ENCODE measurements at places on chromosomes 2 and 18.

DNA sequence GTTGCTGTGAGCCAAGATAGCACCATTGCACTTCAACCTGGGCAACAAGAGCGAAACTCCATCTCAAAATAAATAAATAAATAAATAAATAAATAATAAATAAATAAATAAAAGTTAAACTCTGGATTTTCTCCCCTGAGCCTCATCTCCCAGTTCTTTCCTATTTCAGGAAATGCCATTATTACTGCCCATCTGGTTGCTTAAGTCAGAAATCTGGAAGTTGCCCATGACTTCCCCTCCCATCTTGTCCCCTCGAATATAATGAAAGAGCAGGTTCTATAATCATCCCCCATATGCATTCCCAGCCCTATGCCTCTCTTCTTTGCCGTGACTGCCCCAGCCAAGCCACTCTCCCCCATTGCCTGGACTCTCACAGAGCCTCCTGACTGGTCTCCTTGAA lies 4.2 kb upstream of the PSD4 start:
- DNase-seq, result no peak

DNA sequence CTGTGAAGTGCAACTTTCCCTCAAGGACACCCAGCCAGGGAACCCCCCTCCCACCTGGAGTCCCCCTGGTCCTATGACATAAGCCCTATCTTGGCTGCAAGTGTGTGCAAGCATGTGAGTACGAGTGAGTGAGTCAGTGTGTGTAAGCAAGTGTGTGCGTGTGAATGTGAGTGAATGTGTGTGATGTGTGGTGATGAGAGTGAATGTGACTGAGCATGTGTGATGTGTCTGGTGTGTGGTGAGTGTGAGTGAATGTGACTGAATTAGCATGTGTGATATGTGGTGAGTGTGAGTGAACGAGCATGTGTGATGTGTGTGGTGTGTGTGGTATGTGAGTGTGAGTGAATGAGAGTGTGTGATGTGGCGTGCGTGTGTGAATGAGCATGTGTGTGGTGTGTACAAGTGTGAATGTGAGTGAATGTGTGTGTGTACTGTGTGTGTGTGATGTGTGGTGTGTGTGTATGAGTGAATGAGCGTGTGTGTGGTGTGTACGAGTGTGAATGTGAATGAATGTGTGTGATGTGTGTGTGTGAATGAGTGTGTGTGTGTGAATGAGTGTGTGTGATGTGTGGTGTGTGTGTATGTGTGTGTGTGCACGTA lies 68.8 kb upstream of the SMAD7 start:
- DNase-seq, result no peak

- DNase-seq, result no peak
These were observed 2.2 kb downstream of the RNU4ATAC start for GRCh38 chr2:121532894-121533293.

GRCh38 chr2:28674713-28675068 lies 76.9 kb upstream of the PPP1CB start:
- no peak for DNase-seq

DNA sequence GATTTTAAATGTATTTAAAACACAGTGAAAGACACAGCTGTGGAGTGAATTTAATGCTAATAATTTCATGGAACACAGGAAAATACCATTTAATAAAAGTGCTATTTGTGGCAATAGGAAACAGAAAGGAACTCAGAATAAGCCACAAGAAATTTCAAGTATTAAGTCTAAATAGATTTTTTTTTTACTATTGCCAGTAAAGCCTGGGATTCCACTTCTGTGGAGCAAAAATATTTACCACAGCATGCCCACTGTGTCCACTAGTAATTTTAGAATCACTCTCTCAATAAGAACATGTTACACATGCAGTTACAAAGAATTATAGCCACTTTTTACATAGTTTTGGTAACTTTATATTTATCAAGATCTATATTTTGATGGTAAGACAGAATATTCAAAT lies 17.2 kb downstream of the KCTD18 start:
- no peak for DNase-seq

GRCh38 chr18:48553236-48553635 lies 14.4 kb downstream of the CTIF start:
- DNase-seq, result no peak

DNA sequence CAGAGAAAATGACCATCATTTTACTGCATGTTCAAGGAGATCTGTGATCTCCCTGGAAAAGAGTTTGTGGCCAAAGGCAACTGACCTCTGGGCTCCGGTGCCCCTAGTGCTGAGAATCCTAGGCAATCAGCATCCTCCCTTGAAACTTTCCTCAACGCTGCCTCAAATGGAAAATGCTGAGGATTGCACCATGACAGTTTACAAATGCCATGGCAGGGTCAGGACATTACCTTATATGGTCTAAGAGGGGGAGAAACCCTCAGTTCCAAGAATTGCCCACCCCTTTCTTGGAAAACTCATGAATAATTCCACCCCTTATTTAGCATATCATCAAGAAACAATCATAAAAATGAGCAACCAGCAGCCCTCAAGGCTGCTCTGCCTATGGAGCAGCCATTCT lies 48.3 kb downstream of the ALPK2 start:
- DNase-seq, result no peak

GRCh38 chr2:224994242-224994823 lies 47.9 kb downstream of the DOCK10 start:
- DNase-seq, result no peak

DNA sequence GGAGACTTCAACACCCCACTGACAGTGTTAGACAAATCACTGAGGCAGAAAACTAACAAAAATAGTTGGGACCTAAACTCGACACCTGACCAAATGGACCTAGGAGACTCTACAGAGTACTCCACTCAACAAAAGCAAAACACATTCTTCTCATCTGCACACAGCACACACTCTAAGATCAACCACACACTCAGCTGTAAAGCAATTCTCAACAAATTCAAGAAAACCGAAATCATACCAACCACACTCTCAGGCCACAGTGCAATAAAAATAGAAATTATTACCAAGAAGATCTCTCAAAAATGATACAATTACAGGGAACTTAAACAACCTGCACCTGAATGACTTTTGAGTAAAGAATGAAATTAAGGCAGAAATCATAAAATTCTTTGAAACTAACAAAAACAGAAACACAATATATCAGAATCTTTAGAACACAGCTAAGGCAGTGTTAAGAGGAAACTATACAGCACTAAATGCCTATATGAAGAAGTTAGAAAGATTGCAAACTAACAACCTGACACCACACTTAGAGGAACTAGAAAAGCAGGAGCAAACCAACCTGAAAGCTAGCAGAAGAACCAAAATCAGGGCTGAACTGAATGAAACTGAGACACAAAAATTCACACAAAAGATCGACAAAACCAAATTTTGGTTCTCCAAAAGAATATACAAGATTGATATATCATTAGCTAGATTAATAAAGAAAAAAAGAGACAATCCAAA lies 46.3 kb downstream of the RTTN start:
- no peak for DNase-seq

DNA sequence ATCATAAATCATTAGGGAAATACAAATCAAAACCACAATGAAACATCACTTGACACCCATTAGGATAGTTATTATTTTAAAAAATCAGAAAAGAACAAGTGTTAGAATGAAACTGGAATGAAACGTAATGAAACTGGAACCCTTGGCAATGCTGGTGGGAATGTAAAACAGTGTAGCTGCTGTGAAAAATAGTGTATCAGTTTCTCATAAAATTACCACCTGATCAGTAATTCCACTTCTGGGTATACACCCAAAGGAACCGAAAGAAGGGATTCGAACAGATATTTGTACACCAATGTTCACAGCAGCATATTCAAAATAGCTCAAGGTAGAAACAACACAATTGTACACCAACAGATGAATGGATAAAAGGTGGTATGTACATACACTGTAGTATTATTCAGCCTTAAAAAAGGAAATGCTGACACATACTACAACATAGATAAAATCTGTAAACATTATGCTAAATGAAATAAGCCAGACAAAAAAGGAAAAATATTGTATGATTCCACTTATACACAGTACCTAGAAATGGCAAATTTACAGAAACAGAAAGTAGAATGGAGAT lies 27.0 kb downstream of the ROCK1 start:
- no peak for DNase-seq

DNA sequence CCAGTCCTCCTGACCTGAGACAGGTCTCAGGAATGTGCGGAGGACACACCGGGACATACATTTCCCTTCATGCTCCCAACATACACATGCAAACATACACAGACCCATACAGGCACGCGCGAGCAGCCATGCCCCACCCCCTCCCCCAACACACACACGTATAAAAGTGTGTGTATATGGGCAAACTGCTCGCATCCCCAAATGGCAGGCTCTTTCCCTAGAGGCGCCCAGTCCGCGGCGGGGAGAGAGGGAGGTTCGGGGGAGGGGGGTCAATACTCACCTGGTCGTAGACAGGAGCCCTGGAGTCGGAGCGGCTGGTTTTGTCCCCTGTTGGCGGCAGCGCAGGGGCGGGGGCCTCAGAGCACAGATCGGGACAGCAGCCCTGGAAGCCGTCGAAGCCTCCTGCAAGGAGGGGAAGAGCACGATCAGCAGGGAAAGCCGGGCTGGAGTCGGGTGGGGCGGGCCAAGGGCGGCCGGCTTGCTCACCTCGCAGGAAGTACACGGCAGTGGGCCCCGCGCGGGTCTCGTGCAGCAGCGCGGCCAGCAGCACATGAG lies 682 bp downstream of the DUSP2 start:
- DNase-seq, result no peak

GRCh38 chr18:48703028-48703386 lies 164.2 kb downstream of the CTIF start:
- DNase-seq, result no peak

DNA sequence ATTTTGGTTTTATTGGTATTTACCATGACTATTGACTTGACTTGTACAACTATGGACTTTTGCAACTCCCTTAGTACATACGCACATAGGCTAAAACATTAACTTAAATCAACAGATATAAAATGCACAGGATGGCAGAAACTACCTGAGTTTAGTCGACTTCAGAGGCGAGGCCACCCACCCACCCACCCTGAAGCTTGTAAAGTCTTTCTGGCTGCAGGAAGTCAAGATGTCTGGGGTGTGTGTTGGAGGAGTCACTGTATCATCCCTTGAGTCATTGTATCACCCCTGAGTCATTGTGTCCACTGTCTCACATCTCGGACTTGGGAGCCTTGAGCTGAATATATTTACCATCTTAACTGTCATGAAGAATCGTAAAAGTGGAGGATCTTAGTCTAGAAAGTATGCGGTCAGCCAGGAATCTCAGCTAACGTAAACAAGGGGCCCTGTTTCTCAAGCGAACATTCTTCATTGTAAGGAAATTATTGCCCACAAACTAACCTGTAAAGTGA lies 140.0 kb upstream of the ST6GAL2 start:
- DNase-seq, result no peak

DNA sequence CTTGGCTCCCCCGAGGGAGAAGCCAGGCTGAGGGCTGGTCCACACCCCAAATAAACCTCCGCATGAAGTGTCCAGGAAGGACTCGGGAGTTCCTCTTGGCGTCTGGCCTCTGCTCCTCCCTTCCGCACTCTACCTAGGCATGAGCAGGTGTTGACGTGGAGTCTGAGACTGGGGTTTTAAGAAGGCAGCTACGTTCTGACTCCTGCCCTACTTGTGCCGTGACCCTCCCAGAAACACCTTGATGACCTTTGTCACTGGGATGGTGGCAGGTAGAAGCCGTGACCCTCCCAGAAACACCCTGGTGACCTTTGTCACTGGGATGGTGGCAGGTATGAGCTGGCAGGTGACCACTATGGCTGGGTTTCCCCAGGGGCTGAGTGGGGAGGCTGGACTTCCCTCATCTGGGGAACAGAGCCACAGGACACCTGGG lies 54.8 kb downstream of the HS6ST1 start:
- no peak for DNase-seq

DNA sequence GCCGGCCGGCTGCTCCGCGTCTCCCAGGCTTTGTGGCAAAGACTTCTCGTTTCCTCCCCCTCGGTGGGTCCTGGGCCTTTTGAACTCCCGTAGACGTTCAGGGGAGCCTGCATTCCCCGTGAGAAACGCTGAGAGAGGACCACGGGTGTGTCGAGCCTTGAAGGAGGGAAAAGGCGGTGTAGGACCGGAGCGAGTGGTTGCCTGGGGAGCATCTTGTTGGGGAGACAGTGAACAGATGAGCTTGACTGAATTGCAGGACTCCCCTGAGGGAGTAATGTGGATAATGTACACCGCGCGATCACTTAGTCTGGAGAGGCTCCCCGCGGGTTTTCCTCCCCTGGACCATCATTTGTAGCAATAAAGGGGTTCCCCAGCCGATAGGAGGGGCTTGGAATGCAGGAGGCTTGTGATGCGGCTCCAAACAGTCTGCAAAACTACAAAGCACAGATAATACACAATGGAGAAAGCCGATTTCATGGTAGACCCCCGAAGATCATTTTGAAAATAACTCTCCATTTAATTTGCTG lies 769 bp downstream of the ALMS1 start:
- no peak for DNase-seq

DNA sequence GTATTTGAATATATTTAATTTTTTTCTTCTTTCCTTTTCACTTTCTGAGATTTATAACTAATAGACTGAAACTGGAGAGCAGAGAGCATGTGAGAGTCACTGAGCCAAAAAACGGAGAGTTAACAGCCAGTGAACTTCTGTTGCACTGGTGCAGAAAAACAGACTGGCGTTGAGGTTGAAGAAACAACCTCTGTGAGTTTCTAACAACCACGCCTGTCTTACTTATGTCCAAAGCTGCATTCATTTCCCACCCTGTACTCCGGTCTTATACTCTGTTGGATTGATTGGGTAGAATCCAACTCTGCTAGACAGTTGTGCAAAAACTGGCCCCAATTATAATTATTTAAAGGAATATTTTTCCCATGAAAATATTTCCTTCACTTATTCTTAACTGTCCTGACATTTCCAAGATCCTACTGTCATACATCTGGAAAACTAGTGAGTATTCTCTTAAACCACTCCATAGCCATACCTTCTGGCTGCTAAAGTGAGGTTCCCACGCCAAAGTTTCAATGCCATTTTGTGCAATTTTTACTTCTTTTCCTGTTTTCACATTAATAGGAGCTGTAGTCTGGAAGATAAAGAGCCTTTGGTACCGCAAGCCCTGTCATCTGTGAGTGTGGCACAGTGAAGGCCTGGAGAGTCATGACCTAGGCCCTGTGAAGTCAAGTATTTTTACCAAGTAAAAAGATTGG lies 9.4 kb downstream of the CYP1B1 start:
- DNase-seq, result no peak

GRCh38 chr18:57434536-57435494 lies at the start of gene ONECUT2:
Gene ONECUT2 (plus strand): TSS chr18:57435374. CDS start chr18:57435717, 343 bp downstream.
- DNase-seq, result peak; percentile 46

GRCh38 chr2:236507393-236508085 lies 62.1 kb upstream of the ACKR3 start:
- DNase-seq, result no peak

GRCh38 chr18:26021061-26021754 lies 69.2 kb downstream of the SS18 start:
- no peak for DNase-seq

- DNase-seq, result no peak
These were observed 518.2 kb downstream of the NRXN1 start for GRCh38 chr2:50513724-50514123.

GRCh38 chr2:113278073-113278741 lies 514 bp downstream of the PAX8 start:
- DNase-seq, result no peak

- peak; percentile 27 for DNase-seq
These were observed 179.5 kb downstream of the CELF4 start for GRCh38 chr18:37385846-37386778.
